ENCODE measurements at places on chromosomes 3 and 15.

DNA sequence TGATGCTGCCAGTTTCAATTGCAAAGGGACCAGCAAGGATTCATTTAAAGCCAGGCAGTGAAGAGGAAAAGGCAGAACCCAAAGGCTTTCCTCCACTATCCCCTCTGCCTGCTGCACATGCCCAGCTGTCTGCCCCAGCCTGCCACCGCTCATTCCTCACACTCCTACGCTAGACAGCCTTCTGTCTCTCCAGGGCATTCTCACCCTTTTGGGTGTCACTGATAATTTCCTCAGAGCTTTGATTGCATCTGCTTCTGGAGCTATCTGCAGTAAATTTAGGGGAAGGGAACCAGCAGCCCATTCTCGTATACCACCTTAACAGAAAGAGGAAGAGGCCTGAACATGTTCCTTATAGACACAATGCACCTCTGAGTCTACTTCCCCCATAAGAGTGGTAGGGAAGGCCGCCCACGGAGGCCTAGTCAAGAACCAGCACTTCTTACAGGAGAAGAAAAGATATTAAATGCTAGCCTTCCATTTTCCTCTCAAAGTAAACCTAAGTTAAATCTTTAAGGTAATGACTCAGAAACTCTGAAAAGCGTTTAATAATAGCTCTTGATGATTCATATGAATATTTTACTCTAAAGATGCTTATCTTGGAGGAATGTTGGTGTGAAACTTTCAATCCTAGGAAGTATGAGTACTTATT, 20.9 kb downstream of the NUDT16 start:
- DNase-seq: no peak

DNA sequence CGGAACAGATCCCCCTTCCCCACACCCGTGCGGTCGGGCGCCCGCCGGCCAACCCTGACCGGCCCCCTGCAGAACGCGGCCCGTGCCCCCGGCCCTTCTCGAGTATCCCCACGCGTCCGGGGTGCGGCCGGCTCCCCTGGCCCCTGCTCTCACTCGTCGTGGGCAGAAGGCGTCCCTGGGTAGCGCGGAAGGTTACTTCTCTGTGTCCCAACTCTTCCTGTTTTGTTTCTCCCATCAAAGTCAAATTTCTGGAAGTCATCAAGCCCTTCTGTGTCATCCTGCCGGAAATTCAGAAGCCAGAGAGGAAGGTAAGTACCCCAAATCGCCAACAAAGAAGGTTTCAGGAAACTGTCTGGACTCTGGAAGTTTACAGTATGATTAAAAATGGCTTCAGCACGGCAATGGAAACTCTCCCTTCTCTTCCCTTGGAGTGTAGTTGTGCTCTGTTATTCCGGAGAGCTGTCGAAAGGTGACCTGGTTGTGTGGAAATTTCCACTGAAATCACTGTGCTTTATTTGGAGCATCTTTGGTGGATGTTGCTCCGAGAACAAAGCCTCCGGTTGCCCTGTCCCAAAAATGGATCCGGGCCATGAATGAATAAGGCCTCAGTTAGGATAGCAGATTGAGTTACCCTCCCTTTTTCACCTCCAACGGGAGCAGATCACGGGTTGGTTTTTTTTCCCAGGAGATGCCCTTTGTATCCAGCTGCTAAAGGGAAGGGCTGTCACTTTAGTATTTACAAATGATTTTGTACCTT, 536 bp downstream of the SEC61A1 start:
- DNase-seq: no peak

GRCh38 chr3:115855911-115856310, 232.6 kb downstream of the GAP43 start:
- DNase-seq: no peak

- DNase-seq: no peak
Observed at GRCh38 chr15:40151991-40152390, 8.9 kb upstream of the BUB1B start.

- DNase-seq: no peak
Observed at GRCh38 chr3:79881431-79881830, 113.6 kb upstream of the ROBO1 start.
